ENCODE measurements at places on chromosomes 5 and 9.

DNA sequence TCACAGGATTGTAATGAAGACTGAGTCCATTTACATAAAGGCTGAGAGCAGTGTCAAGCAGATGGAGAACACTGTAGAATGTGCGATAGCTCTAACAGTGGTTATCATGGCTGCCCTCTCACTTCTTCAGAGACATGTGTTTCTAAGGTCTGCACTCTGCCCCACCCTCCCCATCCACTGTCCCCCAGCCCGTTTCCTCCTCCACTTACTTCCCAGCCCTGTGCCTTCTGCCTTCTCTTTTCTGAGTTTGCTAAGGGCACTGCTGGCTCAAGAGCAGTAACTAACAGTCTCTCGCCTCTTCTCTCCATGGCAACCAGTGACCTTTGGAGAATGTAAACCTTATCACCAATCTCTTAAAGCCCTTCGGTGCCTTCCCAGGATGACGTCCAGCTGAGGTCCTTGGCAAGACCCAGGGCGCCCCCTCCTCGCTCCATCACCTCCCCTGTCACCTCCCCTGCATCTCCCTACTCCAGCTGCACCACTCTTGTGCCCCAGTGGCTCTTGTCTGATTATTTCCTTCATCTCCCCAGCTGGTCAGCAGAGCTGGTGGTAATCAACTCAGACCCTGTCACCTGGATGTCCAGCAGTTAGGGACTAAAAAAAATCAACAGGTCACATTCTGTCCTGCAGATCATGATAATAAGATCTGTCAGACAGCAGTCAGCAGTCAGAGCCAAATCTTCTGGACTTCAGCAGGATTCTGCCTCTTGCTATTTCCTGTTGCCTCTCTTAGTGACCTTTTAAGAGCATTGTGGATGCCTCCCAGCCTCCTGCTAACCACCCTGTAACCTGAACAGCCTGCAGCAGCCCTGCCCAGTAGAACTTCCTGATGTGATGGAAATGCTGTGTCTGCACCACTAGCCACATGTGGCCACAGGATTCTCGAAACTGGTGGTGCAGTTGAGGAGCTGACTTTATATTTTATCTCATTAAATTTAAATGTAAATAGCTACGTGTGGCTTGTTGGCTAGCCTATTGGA lies 9.0 kb downstream of the FXN start:
- DNase-seq = no peak

DNA sequence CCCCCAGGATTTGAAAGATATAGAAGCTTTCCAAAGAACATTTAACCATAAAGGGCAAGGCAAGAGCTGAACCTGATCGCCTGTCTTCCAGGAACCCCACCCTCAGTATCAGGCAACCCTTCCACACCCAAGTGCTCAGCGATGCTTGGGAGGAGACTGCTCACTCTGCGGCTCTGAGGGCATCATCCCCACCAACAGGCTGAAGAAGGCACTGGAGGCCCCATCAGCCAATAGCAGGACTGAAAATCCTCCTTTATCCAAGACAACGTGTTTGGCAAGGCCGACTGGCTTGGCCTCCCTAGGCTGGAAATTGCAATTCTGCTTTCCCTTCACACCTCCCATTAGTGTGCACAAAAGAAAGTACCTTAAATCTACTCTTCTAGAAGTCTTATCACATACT lies 1.4 kb upstream of the PPP2CA start:
- peak; percentile 31 for DNase-seq

DNA sequence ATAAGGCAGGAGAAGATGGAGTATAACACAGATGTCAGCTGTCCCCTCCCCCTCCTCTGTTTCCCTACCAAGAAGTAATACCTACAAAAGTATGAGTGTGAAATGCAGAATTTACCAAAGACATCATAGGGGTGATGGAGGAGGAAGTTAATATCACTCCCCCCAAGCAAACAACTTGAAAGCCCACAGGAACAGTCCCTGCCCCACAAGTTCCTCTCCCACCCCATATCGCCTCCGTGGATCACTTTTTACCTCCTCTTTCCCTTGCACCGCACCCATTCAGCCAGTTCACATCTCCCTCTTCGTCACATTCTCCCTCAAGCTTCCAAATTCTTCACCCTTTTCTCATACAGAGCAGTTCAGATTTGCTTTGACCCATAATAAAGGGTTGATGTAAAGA lies 7.0 kb upstream of the SIL1 start:
- DNase-seq = no peak

- no peak for DNase-seq
Observed at GRCh38 chr5:59999056-59999455, 105.5 kb upstream of the PDE4D start.

DNA sequence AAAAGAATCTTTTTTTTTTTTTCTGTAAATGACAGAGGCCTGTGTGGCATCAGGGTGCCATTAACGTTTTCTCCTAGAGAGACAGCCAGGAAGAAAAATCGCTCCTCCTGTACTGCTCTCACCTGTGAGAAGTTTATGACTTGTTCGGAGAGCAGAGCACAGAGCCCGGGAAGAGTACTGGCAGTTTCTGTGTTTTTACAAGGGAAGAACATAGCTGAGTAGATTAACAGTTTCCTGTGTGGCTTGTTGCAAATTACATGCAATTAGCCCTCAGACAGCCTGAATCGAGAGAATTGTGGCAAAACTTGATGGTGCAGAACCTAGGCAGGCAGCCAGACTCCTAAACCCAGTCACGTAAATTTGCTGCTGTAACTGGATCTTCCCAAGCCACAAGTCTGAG lies 32.1 kb downstream of the PRKACG start:
- DNase-seq = peak; percentile 38

DNA sequence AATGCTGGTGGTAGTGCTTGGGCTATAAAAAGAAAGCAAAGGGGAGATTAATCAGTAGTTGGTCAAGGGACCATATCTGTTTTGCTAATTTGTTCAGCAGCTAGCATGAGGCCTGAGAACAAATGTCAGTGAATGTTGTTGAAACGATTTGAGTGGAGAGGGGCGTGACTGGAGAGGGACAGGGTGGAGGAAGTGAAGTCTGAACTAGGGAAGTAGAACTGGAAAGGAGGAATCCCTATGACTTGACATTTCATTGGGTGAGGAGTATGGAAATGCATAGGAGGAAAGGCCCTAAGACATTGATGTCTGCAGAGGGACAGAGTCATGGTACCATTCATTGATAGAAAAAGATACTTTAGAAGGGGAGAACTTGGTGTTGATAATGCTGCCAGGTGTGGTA lies 19.7 kb downstream of the TLE4 start:
- DNase-seq = no peak

DNA sequence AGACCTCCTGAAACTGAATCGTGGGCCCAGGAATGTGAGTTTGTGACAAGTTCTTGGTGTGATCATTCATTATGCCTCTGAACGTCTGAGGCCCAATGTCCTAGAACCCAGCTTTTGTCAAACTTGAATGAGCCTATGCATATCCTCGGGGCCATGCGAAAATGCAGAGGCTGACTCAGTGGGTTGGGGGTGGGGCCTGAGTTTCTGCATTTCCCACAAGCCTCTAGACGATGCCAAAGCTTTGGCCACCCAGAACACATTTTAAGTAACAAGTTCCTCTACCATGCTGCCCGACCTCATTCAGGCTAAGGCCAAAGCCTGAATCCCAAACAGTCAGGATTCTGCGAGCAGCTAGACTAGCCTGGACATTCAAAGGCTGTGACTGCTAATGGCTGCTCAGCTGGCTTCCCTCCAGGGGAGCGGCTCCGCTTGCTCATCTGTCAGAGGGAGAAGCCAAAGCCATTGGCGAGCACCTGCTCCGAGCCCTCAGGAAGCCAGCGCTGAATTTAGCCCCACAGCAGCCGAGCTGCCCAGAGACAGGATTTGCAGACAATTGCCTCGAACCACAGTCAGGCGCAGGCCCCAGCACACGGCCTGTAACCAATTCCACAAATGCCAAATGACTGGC lies 177.5 kb downstream of the ZDHHC21 start:
- DNase-seq = peak; percentile 81

DNA sequence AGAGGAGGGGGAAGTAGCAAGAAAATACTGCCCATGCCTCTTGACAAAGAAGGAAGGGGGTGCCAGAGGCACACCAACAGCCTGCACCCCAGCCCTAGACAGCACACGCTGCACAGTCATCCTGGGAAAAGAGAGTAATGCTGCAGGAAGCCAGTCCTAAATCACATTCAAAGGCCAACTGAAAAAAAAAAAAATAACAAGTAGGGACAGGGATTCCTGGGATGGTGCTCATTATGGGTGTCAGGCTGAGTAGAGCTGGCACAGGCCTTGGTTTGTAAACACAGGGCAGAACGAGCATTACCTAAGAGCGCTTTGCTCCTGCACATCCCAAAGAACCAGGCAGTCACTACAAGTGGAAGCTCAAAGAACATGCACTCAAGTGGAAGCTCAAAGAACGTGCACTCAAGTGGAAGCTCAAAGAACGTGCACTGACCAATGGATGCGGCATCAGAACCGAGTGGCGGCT lies 7.8 kb downstream of the RAPGEF1 start:
- no peak for DNase-seq

GRCh38 chr5:104998169-104998568 lies 1435.6 kb upstream of the NUDT12 start:
- DNase-seq = no peak

- DNase-seq = no peak
Observed at GRCh38 chr9:126502417-126503332, 111.1 kb upstream of the LMX1B start.

GRCh38 chr5:92922231-92922967 lies 658.6 kb downstream of the NR2F1-AS1 start:
- DNase-seq = no peak

- no peak for DNase-seq
Observed at GRCh38 chr5:104297076-104297475, 734.5 kb upstream of the NUDT12 start.

DNA sequence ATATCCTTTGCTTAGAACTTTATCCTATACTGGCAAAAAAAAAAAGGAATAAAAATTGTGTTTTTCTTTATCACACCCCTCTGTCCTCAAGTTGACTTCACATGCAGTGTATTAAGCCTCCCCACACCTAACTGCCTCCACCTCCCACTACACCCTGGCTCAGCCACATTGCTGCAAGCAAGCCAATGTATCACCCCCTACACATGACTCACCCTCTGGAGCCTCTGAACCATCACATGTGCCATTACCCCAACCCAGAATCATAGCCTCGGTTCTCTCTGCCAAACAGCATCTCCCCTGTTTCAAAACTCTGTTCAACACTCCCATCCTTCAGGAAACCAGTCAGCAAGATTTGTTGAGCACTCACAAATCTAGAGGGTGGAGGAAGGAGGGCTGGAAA lies 209.0 kb downstream of the CWC27 start:
- DNase-seq = no peak

- peak; percentile 70 for DNase-seq
Observed at GRCh38 chr9:84230355-84231145, 110.0 kb downstream of the SLC28A3 start.

DNA sequence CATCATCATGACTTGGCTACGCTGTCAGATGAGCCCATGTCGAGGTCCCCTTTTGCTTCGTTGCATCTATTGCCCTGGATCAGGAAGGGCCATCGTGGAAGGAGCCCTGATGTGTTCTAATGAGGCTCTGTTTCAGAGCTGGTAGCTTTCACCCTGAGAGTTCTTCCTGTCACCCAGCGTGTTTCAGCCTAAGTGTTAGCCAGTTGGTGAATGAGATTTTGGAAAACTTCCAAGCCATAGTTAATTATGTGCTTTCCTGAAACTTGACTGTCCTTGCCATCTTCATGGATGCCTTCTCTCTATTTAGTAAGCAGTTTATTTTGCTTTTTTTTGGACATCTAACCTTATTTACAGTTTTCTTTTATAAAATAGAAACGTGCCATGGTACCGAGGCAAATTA lies 1695.4 kb upstream of the WWC1 start:
- no peak for DNase-seq

- no peak for DNase-seq
Observed at GRCh38 chr5:159971931-159972461, 36.9 kb upstream of the TTC1 start.

DNA sequence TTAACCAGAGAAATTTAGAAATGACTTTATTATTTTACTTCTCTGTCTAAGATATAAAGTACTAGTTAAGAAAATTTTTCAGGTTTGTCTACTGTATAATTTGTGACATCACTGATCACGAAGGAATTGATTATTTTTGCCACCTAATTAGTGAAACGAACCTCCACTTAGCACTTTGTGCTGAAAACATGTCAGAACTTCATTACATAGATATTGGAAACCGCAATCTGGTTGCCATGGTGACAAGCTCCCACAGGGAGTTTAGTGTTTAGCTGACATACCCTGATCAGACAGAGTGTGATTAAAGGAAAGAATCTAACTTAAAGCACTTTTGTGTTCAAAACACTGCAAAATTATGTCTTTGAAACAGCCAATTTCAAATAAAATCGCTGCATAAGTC lies 668.4 kb upstream of the CCNG1 start:
- no peak for DNase-seq

- DNase-seq = no peak
Observed at GRCh38 chr5:41863871-41864486, 6.2 kb downstream of the OXCT1 start.

DNA sequence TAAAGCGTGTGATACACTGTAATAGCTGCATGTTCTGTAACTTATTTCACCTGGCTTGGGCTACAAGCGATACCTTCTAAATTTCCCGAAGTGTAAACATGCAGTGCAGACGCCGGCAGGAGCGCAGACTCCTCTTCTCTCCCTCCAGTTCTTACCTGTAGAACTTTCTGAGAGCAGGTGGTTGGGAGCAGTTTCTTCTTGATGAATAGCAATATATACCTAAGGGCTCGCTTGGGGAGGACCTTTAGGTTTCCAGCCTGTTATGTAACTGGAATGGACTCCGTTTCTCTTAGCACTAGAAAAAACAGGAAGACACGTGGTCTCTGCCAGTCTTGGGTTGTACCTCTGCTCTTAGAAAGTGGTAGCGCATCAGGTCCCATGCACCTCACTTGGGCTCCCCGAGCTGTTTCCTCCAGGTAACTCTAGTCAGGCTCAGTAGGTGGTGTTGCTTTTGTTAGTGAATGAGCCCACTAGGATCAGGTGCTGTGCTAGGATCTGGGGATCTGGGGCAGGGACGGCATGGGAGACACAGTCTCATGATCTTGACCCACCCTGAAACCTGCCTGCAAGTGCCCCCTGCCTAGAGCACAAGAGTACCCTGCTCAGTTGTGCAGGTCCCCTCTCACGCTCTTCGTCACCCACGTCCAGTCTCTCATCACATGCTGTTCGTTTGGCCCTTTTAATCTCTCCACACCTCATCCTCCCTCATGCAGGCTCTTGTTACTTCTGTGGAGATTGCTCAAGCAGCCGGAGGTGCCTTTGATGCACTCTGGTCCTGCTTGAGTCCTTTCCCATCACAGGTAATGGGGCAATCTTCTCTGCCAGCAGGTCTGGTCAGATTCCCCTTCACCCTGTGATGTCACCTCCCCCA lies 2.8 kb downstream of the TENT4A start:
- DNase-seq = no peak

Measured in right hindlimb (tissue), 1 donor.